ENCODE measurements at places on chromosomes 3 and 15. TPM values are rescaled to one million over a fixed set of nuclear protein-coding genes. Genes with fewer than 3 reads are reported as not detected.

DNA sequence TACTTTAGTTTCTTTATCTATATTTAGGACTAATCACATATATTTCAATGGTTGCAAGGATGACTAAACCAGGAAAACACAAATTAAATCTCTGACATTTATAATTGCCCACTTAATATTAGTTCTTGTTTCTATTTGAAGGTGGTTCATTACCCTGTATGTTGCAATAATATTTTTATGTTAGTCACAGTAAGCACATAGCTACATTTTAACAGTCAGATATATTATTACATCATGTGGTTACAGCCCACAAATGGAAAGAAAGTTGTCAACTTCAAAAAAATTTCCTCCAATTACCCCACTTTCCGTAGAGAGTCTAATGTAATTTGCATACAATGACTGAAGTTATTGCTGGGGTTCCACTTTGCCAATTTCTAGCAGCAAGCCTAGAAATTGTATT is 114.6 kb downstream of the TUSC7 start:
- no peak for DNase-seq

GRCh38 chr3:41574900-41575299 is 375.6 kb downstream of the CTNNB1 start:
- no peak for DNase-seq

DNA sequence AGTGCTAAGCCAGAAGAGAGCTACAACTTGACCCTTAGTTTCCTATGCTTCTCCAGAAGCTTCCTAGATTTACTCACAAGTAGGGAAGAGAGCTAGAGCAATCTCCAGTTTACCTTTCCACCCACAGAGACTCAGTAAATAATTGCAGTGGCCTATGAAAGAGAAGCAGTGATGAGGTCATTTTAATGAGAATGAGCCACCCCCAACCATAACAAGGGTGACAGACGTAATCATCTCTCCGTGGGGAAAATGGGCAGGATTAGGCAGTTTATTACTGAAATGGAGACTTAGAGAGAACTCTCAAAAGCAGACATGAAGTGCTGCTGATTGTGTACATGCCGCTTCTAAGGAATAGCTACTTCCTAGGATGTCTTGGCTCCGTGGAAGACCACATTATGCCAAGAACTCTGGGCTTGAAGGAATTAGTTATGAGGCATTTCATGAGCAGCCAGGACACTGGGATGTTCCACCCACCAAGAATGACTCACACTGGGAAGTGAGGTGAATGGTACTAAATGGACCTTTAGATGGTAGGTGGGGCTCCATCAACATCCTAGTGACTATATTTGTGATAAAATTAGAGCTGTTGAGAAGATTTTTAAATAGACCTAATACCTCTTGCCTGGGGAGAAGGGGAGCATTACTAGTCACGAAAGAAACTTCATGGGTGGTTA is 160.9 kb downstream of the EDEM1 start:
- no peak for DNase-seq

GRCh38 chr15:66745530-66746230 is 43.6 kb downstream of the SMAD6 start:
- DNase-seq: no peak

- DNase-seq: no peak
These were observed 7.9 kb downstream of the TNIK start for GRCh38 chr3:171452328-171452727.

GRCh38 chr3:28301688-28302087 is 46.8 kb upstream of the ZCWPW2 start:
- DNase-seq: no peak

DNA sequence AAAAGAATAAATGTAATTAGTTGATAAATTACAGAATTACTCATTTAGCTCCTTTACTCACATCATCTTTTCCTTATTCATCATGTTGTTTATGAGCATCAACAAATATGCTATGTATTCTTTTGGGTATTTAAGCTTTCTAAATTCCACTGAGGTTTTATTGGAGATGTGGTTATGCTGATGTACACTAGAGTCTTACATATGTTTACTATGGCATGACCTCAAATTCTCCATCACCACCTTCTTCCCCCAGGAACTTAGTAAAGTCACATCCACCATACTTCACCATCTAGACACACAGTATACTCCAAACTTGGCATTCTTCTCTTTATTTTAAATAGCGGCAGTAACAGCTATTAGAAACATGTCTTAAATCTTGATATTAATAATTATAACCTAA is 74.1 kb upstream of the MELTF start:
- no peak for DNase-seq

GRCh38 chr3:188782613-188783124 is 389.1 kb upstream of the TPRG1 start:
- DNase-seq: no peak

- peak; percentile 54 for DNase-seq
These were observed 239.9 kb downstream of the CPNE4 start for GRCh38 chr3:131794766-131795388.

DNA sequence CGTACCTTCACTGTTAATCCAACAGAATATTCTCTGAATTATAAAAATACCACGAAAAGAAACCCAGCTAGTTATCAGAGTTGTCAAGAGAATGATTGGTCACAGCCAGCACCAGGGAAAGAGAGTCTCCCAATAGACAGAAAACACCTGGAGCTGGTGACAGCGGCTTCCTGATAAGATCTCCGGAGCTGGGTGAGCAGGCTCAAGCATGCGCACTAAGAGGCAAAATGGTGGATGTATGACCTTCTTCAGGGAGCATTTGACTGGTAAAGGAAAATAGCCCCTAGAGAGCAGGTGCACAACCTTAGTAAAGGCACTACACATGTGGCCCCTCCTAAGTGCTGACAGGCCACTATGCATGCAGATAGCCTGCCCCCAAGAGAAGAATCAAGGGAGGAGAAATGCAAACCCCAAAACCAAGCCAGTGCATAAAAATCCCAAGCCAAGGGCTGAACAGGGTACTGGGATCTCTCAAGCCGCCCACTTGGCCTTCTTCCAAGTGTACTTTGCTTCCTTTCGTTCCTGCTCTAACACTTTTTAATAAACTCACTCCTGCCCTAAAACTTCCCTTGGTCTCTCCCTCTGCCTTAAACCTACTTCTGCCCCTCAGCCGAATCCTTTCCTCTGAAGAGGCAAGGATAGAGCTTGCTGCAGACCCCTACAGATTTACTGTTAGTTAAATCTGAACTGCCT is 93.2 kb downstream of the UACA start:
- peak; percentile 33 for DNase-seq

- peak; percentile 33 for DNase-seq
These were observed 152.7 kb downstream of the CD47 start for GRCh38 chr3:107938143-107938542.

DNA sequence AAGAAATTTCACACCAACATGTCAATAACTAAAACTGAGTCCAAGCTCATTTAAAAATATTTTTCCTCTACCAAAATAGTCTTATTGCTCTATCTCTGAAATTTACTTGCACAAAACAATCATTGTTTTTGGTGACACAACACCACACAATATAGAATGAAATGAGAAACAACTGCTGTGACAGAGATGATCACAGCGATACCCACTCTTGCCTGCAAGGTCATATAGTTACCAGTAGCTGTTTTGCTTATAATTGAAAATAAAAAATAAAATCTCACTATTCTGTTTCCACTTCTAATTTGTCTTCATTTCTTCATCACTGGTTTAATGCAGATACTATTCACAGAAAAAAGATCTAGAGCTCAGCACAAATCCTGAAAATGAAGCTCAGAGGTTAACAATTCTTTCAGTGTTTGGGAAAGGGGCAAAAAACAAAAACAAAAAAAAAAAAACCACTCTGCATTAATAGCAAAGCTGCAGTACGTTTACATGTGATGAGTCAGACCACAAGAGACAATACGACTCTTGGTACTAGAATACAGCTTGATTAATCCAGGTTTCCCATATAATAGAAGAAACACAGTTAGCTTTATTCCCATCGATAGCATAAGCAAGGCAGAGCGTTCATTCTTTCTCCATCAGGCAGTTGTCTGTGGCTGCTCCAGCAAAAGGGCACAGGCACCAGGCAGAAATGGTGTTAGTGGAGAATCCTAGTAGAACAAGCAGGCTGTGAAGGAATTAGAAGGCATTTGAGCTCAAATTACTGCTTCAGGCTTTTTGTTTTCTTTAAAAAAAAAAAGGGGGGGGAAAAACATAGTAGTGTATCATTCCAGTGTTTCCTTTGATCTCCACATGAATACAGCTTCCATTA is 773 bp downstream of the ANKRD28 start:
- DNase-seq: no peak

GRCh38 chr3:16286751-16287543 is 21.9 kb downstream of the OXNAD1 start:
- no peak for DNase-seq

- peak; percentile 25 for DNase-seq
These were observed 36.5 kb downstream of the ALS2CL start for GRCh38 chr3:46656778-46657556.

DNA sequence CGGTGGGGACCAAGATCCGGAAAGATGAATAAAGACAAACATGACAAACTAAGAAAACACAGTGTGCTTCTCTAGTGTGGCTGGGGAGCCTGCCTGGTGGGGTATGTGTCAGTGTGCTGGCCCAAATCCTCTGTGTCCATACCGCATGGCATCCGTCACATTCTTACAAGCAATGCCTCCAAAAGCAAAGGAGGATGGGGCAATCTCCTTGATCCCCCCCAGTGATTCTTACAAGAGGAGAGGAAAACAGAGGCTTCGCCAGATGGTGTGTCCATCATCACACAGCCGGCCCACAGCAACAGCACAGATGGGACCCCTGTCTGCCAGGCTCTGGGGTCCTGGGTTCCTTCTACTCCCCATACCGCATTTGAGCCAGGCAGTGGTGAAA is 558 bp upstream of the IL17RC start:
- no peak for DNase-seq

- DNase-seq: no peak
These were observed 219.7 kb upstream of the COL8A1 start for GRCh38 chr3:99418709-99419108.

DNA sequence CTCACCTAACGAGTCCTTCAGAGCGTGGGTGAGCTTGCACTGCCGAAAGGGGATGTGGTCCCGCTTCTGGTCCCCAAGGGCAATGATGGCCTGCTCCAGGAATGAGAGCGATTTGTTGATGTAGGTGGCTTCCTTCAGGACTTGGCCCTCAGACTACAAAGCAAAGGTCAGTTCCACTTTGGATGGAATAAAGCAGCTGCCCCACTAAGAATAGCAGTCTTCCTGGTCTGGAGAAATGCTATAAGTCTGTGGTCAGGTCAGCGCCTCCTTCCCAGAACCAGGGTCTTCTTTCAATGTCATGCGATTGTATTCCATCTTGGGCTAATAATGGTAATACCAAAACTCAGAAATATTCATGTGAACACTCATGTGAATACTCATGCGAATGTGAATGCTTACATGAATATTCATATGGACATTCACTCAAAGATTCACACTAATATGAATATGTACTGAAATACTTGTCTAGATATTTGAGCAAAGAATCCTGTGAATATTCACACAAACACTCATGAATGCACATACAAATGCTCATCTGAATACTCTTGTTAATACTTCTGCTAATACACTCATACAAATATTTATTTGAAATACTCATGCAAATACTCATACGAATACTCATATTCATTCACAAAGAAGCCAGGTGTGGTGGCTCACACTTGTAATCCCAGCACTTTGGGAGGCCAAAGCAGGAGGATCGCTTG is 16.7 kb downstream of the KIF9 start:
- DNase-seq: no peak

DNA sequence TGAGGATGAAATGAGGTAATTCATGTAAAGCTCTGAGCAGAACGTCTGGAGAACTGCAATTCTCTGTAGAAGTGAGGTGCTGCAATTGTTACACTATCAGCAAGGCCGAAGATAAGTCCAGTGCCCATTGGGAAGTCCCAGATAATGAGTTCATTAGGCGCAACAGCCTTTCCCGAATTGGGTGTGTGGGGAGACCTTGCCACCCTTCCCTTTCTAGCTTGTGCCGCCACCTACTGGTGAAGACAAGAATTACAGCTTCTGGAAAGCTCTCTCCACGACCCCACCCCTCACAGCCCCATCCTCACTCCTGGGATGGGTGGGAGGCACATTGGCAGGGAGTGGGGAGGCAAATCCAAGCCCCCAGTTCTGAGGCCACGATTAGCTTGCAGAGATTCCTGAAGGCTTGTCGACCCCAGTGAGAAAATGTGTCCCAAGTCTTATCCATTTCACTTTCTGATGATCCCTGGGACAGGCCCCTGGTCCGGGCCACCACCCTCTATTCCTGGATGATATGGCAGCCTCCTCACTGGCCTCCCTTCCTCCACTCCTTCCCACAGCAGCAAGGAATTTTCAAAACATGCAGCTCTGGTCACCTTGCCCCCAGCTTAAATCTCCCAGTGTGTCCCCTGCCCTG is 36.4 kb downstream of the FAM3D start:
- DNase-seq: peak; percentile 78

GRCh38 chr3:188901671-188902287 is 270.0 kb upstream of the TPRG1 start:
- no peak for DNase-seq

DNA sequence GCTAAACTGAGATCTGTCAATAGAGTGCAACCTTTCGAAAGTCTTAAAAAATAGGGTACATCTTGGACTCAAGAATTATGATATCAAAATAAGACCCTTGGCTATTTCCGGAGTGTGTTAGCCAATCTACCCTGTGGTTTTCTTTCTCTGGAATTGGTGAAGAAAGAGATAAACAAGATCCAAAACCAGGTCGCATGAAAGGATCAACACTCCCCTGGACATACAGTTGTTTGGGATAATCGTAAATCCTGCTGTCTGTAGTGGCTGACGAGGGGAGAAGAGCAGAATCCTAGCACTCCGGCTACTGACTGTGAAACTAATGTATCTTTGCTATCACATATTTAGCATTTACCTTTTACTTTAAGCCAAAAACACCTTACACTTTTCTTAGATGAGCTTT is 30.9 kb downstream of the FNDC3B start:
- DNase-seq: no peak

DNA sequence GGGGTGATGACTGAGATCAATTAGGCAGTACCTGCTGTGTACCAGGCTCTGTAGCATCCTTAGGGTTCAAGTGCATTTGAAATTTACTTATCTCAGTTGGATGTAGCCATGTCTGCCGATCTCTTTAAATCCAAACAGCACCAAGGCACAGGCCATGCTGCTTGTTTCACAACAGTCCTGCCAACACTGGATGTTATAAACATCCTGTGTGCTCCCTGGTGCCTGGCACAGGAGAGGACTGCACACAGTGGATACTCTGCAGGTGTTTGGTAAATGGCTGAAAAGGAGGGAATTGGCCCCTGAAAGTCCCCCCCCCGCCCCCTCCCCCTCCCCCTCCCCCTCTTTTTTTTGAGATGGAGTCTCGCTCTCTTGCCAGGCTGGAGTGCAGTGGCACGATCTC is 27.0 kb downstream of the CTSH start:
- no peak for DNase-seq

- DNase-seq: peak; percentile 35
These were observed 61.7 kb downstream of the TAMM41 start for GRCh38 chr3:11784971-11785377.

- DNase-seq: no peak
These were observed 268.8 kb downstream of the NR2F2 start for GRCh38 chr15:96599268-96599667.

GRCh38 chr3:42884324-42884723 is 8.6 kb upstream of the CYP8B1 start:
- no peak for DNase-seq

Gene EPHB3
- total RNA-seq: 1.0 TPM

Gene FRMD4B
- 3.4 TPM for total RNA-seq

Gene VILL
- total RNA-seq: 3.8 TPM

Gene SLC24A5
- not detected for total RNA-seq

Gene AQR
- total RNA-seq: 54.4 TPM

Gene SCN5A
- 8.0 TPM for total RNA-seq

Gene ELP6
- 53.9 TPM for total RNA-seq

Gene WDR53
- 22.3 TPM for total RNA-seq

Gene FANCD2OS
- total RNA-seq: not detected

Gene SCAANT1
- total RNA-seq: not detected

Gene C3orf85
- total RNA-seq: not detected
